Omental fat pad (tissue), 4 donors: ENCODE measurements at places on chromosomes 12 and 14. TPM values are rescaled to one million over a fixed set of nuclear protein-coding genes. Genes with fewer than 3 reads are reported as not detected.

- no peak for DNase-seq
Observed at GRCh38 chr14:96705422-96706092, 91.6 kb upstream of the VRK1 start.

DNA sequence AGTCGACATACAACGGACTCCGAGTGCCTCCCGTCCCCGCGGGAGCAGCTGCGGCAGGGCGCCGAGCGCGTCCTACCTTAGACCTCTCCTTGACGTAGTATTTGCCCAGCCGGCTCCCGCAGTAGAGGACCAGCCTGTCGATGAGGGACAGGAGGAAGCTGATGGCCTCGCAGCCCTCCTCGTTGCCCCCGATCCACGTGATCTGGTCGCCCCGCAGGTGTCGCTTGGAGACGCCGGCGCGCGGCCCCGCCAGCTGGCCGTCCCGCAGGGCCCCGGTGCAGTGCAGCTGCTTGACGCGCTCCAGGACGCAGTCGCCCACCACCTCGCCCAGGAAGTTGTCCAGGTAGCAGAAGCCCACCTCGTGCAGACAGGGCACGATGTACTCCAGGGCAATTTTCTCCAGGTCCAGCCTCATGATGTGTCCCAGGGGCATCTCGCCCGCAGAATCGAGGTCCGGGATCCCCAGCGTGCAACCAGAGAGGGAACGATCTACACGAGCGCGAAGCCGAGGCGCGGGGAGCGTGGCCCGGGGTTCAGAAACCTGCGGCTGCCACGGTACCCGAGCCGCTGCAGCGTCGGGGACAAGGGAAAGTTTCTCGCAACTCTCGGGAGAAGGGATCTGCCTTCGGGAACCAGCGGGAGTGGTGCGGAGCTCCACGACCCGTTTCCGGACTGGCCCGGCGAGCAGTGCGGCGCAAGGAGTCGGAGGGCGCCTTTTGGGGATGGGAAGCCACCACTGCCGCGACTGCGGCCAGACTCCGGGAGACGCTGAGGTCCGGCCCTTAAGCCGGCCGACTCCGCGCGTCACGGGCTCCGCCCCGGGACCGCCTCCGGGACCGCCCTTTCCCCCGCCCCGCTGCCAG, at the start of gene EGLN3:
TSS of gene EGLN3 (minus strand) at position 755 of the 863 bp plus-strand sequence. CDS start at position 433, 322 bp downstream.
- peak; percentile 50 for DNase-seq

GRCh38 chr12:120376009-120376408, 7.0 kb upstream of the MSI1 start:
- no peak for DNase-seq

- no peak for DNase-seq
Observed at GRCh38 chr14:74577247-74577947, 34.6 kb downstream of the LTBP2 start.

- peak; percentile 38 for DNase-seq
Observed at GRCh38 chr12:38921025-38921677, 15.8 kb upstream of the CPNE8 start.

Gene KRT78
- not detected for total RNA-seq

Gene C12orf50
- total RNA-seq = not detected

Gene NELL2
- 1.1 TPM for total RNA-seq
